ENCODE measurements at places on chromosomes 2 and 18.

- no peak for DNase-seq
Observed at GRCh38 chr2:128316777-128317180, 1.9 kb downstream of the HS6ST1 start.

GRCh38 chr18:47716632-47717185, 213.8 kb downstream of the SMAD2 start:
- no peak for DNase-seq

- no peak for DNase-seq
Observed at GRCh38 chr2:172196768-172197431, 94.2 kb upstream of the DLX2 start.

DNA sequence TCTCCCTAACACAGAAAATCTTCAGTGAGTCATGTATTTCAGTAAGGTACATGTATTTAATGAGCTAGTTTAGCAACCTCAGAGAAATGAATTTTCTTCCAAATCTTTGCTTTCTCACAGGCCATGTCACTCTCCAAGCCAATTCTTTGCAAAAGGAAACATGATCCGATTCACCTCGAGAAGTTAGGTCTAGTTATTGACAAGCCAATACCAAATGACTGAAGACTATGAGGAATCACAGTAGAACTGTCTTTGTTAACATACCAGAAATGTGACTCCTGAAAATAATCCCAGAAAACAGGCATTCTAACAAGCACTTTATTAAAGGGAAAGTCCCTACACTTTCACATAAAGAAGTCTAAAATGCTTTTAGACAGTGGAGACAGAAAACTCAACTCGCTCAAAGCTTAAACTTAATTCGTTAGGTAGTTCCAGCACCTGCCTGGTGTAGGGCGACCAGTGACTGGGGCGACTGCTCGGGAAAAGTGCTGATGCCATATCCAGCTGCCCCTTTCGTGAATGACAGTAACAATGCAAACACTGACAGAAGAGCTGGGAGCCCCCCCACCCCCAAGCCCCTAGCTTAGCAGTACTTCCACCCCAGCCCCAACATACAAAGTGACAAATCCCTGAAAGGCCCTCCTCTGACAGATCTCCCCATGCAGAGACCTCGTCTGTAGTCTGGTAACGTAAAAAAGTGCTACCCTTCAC, 1.8 kb downstream of the MEMO1 start:
- no peak for DNase-seq

DNA sequence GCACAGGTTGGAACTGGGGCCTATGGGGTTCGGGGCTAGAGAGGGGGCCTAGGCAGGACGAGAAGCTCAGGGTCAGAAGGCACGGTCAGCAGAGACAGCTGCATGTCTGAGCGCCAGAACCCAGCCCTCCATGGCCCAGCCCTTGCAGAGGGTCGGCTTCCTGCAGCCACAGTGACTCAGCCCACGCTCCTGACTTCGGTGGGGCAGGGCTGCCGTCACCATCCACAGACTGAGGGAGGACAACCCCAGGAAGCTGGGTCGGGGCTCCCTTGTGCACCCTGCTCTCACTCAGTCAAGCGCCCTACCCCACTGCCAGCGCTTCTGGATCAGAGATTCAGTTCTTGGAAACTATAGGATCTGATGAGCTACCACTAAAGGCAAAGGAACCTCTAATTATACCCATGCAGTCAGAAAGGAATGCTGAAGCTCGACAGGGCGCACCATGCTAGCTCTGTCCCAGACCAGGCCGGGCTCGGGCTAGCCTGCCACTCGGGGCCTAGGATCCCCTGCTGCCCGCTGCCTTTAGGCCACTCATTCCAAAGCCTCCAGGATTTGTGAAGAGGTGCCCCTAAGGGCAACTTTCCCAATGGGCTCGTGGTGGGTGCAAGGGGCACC, 3.0 kb downstream of the ACTR1B start:
- DNase-seq: no peak

- DNase-seq: no peak
Observed at GRCh38 chr18:44944461-44944860, 263.8 kb downstream of the SETBP1 start.

DNA sequence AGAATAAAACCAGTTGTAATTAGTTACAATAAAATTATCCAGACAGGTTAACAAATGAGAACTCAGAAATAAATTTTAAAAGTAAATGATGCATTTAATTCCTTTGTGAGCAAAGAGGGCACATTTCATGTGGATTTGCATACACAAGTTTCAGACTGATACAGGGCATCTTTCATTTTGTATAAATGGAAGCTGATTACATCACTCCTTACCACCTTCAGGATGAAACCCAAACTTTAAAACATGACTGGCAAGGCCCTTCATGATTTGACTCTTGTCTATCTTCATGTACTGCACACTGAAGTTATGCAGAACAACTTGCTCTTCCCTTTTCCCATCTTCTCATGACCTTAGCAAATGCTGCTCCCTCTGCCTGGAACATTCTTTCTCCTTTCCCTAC, 26.9 kb downstream of the EFEMP1 start:
- DNase-seq: no peak

- no peak for DNase-seq
Observed at GRCh38 chr2:26968001-26968400, 2.4 kb upstream of the MAPRE3 start.

DNA sequence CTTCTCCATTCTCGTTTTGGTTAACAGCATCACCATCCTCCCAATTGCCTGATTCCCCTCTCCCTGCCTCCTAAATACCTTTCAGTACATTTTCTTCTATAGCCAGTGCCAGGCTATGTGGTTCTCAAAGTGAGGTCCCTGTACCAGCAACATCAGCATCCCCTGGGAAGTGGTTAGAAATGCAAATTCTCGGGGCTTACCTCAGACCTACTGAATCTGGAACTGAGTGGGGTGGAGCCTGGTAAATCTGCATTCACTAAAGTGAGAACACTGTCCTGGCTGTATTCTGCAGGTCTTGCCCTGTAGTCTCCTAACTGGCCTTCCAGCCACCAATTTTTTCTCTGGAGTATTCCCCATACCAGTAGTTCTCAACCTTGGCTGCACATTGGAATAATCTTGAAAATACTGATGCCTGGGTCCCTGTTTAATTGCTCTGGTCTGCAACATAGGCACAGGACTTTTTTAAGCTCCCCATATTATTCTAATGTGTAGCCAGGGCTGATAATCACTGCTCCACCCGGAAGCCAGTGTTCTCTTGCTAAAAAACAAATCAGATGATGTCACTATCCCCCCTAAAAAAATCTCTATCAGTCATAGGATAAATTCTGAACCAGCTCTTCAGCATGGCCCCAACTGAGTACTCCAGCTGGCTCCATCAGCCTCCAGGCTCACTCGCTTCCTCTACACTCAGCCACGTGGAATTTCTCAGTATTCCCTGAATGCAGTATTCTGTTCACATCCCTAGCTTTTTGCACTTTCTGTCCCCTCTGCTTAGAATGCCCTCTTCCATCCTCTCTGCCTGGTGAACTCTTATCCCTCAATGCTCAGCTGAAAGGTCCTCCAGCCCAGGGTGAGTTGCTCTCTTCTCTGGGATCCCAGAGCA, 98.4 kb downstream of the CDK15 start:
- DNase-seq: no peak

Measured in left renal pelvis (tissue), 4 donors.